Nasal cavity respiratory epithelium epithelial cell of viscerocranial mucosa (primary cell): ENCODE measurements at places on chromosomes 13 and 19. TPM values are rescaled to one million over a fixed set of nuclear protein-coding genes. Genes with fewer than 3 reads are reported as not detected.

The KANK3 gene
- total RNA-seq, result 0.57 and 1.7 TPM in 2 replicates

The CNN1 gene
- total RNA-seq, result 2.3 TPM in 1 of 2 replicates, not detected in the other

The NTN5 gene
- total RNA-seq, result 0.14 TPM in 1 of 2 replicates, not detected in the other

The ZSWIM4 gene
- 4.1 and 21.9 TPM in 2 replicates for total RNA-seq

The TSKS gene
- total RNA-seq, result 0.34 TPM in 1 of 2 replicates, not detected in the other

The BST2 gene
- total RNA-seq, result 1.7 and 34.3 TPM in 2 replicates

The KLK5 gene
- 25.0 and 189 TPM in 2 replicates for total RNA-seq

The PLPPR2 gene
- 3.8 and 5.5 TPM in 2 replicates for total RNA-seq

The CERS4 gene
- 5.8 and 8.1 TPM in 2 replicates for total RNA-seq
